ENCODE measurements at places on chromosomes 1 and 21.

GRCh38 chr1:229636042-229636441, 10.0 kb downstream of the URB2 start:
- DNase-seq, result no peak

DNA sequence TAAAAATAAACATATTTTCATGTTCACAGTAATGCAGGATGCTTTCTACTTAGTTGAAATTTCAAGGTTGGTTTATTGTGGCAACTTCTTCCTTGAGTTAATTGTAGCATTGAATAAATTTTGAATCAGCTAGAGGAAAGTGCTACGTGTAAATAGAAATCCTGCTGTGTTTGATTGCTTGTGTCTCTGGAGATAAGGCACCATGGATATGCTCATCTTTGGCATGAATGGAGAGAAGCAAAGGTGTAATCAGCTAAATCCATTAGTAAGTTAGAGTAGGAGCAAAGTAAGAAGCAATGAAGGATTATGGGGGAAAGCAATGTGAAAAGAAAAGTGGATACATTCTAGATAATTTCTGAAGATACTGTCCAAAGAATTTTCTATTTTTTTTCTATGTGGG, 331.1 kb downstream of the PTPRC start:
- no peak for DNase-seq

DNA sequence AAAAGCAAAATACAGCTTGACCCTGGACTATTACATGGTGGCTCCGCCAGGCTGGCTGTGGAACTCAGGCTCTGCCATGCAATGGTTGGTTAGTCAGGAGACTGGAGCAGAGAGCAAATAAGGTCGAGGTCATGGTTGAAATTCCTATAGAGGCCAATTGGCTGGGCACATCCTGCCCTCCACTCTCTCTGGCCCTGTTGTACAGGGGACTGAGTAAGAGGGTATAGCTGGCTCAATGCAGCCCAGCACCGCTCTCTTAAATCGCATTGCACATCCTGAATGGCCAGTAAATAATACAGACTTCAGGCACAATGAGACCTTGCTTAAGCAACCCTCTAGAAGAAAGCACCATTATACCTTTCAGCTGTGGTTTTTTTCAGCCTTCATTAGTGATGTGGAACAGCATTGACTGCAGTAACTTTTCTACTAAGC, 59.3 kb upstream of the PPP2R5A start:
- DNase-seq, result no peak

DNA sequence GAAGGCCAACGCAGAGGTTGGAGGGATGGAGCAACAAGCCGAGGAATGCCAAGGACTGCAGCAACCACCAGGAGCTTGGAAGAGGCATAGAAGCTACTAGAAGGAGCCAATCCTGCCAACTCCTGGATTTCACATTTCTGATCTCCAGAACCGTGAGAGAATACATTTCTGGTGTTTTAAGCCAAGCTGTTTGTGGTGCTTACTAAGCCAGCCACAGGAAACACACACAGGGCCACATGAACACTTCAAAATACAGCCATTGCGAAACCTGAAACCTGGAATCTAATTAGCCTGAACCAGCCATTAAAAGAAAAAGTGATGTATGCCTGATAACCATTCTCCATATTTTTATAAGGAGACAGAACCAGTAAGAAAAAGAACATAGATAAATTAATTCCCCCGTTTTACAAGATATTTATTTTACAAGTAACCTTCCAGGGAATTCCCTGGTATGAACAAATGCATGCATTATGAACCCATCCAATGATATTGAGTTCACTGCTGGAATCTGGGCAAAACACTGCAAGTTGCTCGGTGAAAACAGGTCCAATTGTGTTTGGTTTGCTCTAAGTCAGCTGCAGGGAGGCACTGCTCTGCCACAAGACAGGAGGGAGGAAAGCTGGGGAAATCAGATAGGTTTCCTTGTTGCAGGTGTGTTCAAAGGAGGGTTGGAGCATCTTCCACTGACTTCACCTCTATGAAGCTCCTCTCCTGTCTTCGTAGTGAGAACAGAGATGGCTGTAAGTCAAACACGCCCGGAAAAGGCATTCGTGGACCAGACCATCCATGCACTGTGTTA, 70.2 kb downstream of the ETS2 start:
- DNase-seq, result no peak

DNA sequence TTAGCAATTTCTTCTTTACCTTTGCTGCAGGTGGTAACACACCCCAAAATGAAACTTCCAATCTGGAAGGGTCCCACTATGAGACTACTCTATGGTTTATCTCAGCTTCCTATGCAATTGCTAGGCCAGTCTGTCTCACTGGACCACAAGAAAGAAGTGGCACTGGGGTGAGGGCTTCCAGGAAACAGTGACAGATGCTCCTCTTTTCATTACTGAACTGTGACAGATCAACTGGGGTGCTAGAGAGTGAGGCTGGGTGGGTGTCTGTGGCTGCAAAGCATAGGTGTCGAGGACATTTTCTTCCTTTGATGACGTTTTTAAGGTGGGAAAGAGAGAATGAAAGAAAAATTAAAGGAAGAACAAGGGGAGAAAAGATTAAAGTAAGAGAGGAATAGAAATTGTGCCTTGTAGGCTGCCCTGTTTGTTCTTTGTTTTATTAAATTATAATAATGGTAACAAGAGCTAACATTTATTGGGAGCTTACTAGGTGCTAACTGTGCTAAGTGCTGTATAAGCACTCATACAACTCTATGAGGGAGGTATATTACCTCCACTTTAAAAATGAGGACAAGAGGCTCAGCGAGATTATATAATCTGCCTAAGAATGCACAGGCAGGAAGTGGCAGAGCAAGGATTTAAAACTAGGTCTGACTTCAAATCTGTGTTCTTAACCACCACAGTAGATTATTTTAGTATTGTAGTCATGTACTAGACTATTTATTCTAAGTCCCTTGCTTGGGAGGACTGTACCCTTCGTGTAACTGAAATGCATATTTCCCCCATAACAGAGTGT, 27.8 kb upstream of the DMRTA2 start:
- DNase-seq, result no peak

DNA sequence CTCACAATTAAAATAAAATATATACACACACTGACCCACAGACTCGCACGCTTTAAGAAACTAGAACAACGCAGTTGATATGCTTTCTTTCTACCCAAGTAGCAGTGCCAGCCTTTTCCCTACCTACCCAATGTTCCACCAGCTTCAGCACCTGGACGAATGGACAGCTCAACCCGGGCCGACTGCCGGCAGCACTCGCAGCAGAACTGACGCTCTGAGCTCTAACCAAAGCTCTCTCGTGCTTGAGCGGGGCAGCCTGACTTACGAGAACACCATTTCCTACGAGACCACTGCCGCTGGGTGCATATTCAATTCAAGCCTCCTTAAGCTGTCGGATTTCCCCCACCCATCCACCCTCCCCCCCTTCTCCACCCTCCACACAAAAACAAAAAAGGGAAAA, 127.4 kb upstream of the DPYD start:
- peak; percentile 76 for DNase-seq

- DNase-seq, result no peak
Observed at GRCh38 chr1:226362361-226362760, 45.5 kb downstream of the PARP1 start.

- no peak for DNase-seq
Observed at GRCh38 chr1:176854758-176855745, 309.5 kb downstream of the ASTN1 start.

GRCh38 chr1:41769068-41769467, 149.7 kb downstream of the HIVEP3 start:
- DNase-seq, result no peak

DNA sequence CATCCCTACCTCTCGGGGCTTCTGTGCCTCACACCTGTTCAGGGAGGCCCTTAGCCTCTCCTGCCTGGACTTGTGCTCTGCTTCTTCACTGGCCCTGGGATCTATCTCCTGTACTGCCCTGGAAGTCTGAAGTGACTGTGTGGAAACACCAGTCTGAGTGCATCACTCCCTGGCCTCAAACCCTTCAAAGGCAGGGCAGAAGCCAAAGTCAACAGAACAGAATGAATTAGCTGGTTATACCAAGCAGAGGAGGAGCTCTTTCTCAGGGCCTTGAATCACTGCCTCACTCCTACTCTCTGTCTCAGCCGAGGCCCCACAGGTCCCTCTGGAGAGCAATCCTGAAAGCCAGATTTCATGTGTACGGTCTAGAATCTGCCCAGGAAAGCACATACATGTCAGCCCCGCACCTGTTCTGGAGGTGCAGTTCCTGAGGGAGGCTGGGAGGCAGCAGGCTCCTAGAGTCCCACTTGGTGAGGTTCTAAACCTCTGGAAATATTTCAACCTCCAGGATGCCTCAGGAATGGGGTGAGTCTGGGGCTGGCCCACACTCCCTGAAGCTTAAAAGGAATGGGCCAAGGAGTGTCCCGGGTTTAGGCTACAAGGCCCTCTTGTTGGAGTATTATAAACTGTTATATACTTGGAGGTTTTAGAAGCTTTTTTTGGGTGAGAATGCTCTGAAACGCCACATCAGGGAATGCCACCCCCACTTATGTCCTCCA, 98.3 kb downstream of the ABCA4 start:
- DNase-seq, result no peak

GRCh38 chr21:25974964-25975363, 195.6 kb downstream of the APP start:
- no peak for DNase-seq

- no peak for DNase-seq
Observed at GRCh38 chr1:244322791-244323521, 128.8 kb downstream of the ADSS2 start.

- no peak for DNase-seq
Observed at GRCh38 chr1:246301553-246302250, 205.4 kb downstream of the SMYD3 start.

DNA sequence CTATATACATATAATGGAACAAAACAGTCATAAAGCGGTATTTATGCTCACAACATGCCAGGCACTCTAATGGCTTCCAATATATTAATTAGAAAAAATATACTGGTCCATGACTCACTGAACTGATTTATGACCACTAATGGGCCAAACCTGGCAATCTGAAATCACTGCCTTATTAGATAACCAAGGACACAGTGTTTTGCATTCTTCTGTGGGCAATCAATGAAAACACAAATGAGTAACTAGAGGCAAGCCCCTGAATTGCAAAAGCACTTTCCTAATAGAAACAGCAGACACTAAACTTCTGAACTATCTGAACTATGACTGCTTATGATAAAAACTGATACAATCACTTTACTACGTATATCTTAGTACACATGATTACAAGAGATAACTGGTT, 3.5 kb downstream of the GCLM start:
- no peak for DNase-seq

- peak; percentile 78 for DNase-seq
Observed at GRCh38 chr21:46634966-46635323, 529 bp upstream of the PRMT2 start.

- no peak for DNase-seq
Observed at GRCh38 chr1:150836129-150836773, 28.2 kb upstream of the CTSK start.

- DNase-seq, result no peak
Observed at GRCh38 chr1:207847116-207847515, 63.8 kb downstream of the CD34 start.

DNA sequence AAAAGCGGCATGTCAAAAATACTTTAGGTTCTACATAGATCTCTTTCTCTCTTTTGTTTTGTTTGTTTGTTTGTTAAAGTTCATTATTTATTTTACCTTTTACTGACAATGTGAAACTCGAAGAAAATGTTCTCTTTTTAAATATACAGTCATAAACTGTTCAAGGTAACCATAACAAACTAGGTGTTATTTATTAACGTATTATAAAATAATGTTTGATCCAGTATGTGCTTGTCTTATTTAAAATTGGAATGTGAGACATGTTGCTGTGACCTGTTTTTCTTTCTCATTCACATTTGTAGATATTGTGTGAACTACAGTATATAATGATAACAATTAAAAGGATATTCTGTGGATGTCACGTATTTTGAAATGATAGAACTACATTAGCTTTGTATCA, 5.9 kb upstream of the LEPR start:
- DNase-seq, result no peak

- no peak for DNase-seq
Observed at GRCh38 chr1:115165776-115166175, 76.5 kb upstream of the TSPAN2 start.

- DNase-seq, result no peak
Observed at GRCh38 chr1:109732390-109732881, 8.4 kb downstream of the GSTM3 start.

GRCh38 chr1:91282695-91283420, 121.8 kb downstream of the HFM1 start:
- peak; percentile 39 for DNase-seq

DNA sequence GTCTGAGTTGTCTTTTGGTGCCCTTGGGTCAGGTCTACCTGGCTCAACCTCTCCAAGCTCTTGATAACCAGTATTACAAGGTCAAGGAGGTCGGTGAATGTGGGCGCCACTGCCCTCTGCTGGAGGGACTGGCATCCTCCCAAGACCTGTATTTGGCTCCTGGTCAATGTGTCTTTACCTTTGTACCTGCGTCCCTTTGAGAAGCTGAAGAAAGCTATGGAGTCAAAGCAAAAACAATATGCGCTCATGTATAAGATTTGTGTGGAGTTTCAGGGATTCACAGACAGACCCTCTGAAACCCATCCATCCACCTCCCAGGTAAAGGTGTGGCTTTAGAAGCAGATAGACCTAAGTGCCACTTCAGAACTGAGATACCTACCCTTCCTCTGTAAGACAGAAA, 61.8 kb upstream of the NBL1 start:
- DNase-seq, result peak; percentile 32

DNA sequence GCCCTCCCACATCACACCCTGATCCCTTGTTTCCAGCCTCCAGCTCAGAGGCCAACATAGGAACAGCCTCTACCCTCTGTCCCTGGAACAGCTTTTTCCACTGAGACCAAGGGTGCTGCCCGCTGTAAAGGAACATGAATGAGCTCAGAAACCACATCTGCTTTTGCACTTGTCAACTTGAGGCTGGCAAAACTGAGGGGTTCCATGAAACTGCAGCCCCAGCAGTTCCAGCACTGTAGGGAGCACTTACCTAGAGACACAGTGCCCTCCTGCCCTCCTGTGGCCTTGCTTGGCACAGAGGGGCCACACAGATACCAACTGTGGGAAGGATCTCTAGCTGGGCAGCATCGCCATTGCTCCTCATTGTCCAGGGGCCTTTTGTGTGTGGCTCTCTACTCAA, 51.7 kb downstream of the ITPKB start:
- no peak for DNase-seq

GRCh38 chr1:15816674-15817073, 9.2 kb upstream of the UQCRHL start:
- no peak for DNase-seq

DNA sequence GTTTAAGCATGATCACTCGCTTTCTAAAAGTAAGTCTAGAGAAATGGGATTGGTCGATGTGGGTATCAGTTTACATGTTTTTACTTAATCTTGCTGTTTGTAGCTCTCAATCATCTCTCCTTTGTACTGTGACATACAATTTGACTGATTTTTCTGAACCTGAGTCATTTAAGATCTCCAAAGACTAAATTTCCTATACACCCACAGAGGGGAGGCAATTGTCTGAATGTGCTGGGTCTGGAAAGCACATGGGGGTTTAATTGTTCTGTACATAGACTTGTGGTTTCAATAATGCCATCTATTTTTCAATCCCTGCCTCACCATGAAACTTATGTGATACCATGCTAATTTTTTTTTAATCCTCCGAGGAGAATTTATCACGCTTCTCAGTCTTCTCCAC, 65.8 kb downstream of the USP25 start:
- DNase-seq, result no peak

Measured in BE2C (cell line).